Natural killer cell (primary cell): ENCODE measurements at places on chromosomes 7 and 10. TPM values are rescaled to one million over a fixed set of nuclear protein-coding genes. Genes with fewer than 3 reads are reported as not detected.
A peak's percentile ranks its signal among the peaks of the same experiment; 100 is the strongest.

- DNase-seq = no peak
Measured at GRCh38 chr7:112444505-112444904, 5.8 kb upstream of the IFRD1 start.

- DNase-seq = no peak
Measured at GRCh38 chr7:34831436-34831835, 173.4 kb downstream of the NPSR1 start.

DNA sequence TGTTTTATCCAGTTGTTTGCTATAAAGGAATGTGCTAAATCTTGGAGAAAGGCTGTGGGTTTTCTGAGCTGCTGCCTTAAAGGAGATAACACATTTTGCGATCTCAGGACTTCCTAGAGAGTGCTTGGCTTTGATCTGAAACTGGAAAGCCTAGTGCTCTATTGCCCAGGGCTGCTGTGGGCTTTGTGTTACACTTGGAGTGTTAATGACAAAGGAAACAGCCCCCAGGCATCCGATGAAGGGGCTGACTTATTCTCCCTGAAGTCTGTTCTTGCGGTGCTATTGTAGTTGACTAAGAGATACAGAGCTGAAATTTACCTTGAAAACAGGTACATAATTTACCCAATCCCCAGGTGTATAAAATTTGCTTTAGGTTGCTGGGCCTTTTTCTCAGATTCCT is 74.5 kb downstream of the SND1 start:
- no peak for DNase-seq

DNA sequence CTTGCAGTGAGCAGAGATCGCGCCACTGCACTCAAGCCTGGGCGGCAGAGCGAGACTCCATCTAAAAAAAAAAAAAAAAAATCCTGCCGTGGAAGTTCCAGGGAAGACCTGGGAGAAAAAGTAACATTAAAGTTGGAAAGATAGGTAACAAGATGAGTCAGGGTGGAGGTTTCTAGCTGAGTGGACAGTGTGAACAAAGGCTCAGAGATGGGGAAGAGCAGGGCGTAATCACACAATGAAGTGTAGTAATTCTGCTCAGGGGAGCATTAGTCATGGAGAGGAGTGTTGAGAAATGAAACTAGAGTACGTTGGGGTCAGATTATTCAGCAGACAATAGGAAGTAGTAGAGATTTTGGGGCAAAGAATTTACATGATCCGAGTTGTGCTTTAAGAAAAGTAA is 21.6 kb upstream of the WASL start:
- DNase-seq = peak; percentile 25

GRCh38 chr10:30999070-30999712 is 32.5 kb downstream of the ZNF438 start:
- DNase-seq = peak; percentile 36

- DNase-seq = peak; percentile 36
Measured at GRCh38 chr10:116147147-116147905, 125.7 kb downstream of the GFRA1 start.

DNA sequence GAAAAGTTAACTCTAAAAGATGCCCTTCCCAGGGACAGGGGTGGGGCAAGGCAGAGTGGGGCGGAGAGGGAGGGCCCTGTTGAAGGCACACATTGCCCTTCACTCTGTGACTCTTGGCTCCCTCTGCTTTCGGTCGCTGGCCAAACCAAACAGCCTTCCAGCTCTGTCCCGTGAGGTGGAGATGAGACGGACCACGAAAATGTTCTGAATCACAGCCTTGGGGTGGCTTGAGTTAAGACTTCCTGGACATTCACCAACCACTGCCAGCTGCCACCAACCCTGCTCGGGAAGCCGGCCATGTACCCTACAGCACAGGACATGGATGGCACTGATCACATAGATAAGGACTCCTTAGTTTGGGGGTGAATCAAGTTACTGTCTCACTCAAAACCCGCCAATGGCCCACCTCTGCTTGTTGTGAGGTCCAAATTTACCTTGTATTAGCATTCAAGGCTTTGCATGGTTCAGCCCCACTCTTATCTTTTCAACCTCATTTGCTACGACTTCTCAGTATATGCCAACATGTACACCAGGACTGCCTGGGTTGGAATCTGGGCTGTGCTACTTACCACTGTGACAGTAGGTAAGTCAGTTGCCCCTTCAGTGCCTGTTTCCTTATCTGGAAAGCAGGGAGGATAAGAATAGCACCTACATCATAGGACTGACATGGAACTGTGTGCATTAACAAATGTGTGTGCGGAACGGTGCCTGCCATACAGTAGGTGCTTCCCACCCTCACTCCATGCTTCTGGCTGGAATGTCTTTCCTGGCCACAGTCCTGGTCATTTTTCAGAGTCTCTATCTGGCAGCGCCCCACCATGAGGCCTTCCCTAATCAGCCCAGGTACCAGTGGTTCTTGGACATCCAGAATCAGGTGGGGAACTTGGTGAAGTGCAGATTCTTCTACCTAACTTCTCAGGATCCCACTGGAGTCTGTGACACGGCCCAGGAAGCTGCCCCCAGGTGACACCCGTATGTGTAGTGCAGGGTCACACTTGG is 28.0 kb downstream of the ITPRIP start:
- DNase-seq = peak; percentile 14

DNA sequence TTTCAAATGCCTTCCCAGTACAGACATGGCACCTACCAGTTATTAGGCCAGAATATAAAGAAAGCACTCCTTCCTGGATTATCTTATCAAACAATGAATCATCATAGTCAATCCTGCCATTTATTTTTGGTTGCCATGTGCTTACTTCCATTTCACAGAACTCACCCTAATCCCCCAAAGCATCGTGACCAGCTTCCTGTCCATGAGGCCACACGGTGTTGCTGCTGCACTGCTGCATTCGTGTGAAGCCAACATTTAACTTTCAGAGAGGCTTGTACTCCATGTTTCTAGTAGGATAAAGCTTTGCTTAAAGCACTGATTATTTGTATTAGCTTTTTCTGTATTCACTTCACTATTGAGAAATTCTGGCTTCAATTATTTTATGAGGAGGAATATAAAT is 14.4 kb downstream of the COL28A1 start:
- no peak for DNase-seq

- no peak for DNase-seq
Measured at GRCh38 chr10:57921140-57921539, 346.6 kb downstream of the IPMK start.

GRCh38 chr7:95609277-95609971 is 13.1 kb upstream of the PDK4 start:
- DNase-seq = no peak

DNA sequence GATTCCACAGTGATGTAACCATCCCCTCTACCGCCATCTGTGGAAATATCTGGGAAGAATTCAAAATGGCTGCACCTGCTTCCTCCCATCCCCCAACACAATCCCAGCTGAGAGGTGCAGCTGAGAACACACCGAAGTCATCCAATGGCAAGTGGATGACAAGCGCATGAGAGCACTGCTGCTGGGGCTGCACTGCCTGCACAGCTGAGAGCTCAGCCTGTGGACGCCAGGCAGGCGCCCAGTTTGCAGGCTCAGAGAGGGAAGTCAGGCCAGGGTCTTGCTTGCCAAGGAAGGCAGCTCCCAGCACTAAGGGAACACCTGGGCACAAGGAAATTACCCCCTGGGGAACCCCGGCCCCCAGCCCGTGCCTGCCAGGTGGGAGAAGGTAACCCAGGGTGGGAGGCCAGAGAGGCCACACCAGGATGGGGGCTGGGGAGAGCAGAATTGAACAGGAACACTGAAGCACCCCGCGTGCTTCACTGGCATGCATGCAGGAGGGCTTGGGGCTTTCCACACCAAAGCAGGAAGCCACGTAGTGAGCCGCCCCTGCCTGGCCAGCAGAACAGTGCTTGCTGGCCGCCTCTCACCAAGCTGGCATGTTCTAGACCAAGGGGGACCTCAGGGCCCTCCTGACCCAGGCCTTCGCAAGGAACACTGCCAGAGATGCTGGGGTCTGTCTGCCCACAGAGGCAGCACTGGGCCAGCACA is 46.2 kb downstream of the FAM53B start:
- DNase-seq = peak; percentile 83

- DNase-seq = no peak
Measured at GRCh38 chr7:77461842-77462241, 45.7 kb upstream of the GSAP start.

DNA sequence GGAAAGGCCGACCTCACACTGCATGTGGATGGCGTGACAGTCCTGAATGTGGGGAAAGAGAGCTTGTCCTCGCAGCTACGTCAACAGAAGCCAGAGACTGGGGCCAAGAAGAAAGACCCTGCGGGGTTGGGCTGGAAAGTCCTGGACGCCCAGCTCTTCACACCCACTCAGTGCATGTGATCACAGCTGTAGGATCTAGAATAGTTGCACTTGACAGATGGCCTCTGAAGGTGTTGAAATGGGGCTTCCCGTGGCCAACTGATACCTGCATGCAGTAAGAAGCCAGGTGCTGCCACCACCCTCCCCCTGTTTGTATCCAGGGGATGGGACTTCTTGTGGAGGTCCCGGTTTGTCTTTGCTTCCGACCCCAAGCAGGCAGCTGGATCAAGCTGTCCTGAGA is 34.1 kb upstream of the OCM2 start:
- DNase-seq = no peak

- no peak for DNase-seq
Measured at GRCh38 chr7:44922351-44922694, 37.0 kb upstream of the PURB start.

- no peak for DNase-seq
Measured at GRCh38 chr7:151251689-151252560, 3.4 kb upstream of the SMARCD3 start.

DNA sequence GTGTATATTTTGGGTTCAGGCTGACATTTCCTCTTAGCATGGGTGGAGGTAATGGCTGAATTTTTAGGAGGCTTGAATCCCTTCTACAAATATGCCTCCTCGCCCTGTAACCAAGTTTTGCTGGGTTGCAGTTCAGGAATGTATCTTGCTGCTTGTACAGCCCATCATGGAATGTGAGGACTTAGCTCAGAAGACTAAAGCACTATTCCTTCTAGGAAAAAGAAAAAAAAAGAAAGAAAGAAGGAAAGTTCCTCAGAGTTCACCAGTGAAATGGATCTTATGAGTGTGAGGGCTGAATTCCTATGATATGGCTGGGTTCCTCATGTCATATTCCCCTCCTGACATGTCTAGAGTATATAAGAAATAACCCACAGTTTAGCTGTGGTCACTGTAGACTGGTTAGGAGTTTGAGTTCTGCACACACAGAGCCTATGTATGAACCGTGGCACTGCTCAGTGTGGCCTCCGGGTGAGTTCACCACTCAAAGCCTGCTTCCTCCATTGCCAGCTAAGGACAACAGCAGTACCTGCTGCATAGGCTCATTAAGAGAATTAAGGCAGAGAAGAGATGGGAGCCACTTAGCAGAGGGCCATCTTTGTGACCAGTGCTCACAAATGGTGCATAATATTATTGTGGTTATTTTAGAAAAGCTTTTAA is 114.0 kb downstream of the TACC2 start:
- DNase-seq = no peak

GRCh38 chr7:157831143-157831905 is 494.5 kb downstream of the DNAJB6 start:
- DNase-seq = no peak

DNA sequence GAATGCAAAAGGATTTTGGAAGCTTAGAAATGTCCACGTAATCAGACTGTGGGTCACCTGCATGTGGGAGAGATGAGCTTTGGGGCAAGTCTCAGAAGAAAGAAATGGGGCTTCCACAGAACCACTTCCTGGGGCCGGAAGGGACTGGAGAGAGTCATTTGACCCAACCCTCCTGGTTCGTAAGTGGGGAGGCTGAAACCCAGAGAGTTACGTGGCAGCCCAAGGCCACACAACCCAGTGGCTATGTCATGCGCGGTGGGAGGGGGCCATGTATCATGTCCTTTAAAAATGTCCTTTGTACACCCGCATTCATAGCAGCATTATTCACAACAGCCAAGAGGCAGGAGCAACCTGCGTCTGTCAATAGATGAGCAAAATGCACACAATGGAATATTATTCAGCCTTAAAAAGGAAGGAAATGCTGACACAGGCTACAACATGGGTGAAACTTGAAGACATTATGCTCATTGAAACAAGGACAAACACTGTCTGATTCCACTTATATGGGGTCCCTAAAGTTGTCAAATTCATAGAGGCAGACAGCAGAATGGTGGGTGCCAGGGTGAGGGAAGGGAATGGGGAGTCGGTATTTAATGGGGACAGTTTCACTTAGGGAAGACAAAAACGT is 15.1 kb downstream of the CAMK2B start:
- DNase-seq = no peak

DNA sequence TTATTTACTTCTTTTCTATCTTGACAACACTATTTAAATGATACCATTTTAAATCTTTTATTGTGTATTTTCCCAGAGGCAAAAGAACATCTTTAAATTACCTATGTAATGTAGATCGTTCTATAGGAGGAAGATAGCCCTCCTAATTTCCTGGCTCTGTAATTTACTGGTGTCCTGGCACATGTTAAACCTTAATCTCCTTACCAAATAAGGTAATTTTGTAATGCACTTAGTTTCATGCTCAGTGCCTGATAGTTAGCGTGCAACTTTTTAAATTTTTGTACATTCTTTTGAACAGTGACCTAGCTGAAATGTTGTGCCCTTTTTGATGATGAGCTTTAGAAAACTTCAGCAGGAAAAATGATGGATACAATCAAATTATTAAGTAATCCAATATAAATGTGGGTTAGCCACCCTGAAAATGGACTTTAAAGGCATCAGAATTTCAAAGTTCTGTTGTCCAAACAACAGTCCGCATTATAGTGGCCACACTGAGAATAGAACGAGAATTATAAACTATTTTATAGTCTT is 81.4 kb downstream of the ABCB5 start:
- no peak for DNase-seq

- DNase-seq = no peak
Measured at GRCh38 chr10:3135006-3135405, 37.6 kb downstream of the PITRM1 start.

DNA sequence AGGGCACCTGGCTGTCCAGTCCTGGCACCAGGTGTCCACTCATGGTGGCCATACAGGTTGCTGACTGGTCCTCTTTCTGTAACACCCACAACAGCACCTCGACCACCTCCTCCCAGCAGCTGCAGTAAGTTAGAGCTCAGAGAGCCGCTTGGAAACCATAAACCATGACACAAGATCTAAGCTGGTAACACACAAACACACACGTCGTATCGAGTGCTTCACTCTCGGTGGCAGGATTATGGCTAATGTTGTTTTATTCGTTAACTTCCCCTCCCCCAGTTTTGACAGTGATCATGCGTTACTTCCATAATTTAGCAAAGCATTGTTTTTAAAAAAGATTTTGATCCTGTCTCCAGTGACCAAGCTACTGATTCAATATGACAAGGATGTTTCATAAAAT is 59.7 kb downstream of the CAMK2B start:
- DNase-seq = no peak

- no peak for DNase-seq
Measured at GRCh38 chr10:824497-824896, 107.0 kb downstream of the LARP4B start.

GRCh38 chr7:115676080-115676479 is 354.5 kb downstream of the TFEC start:
- no peak for DNase-seq

- no peak for DNase-seq
Measured at GRCh38 chr7:116952635-116953371, 498 bp upstream of the ST7 start.

- DNase-seq = no peak
Measured at GRCh38 chr10:78438907-78439809, 405.5 kb downstream of the RPS24 start.

- DNase-seq = peak; percentile 38
Measured at GRCh38 chr10:62853710-62854109, 37.5 kb upstream of the EGR2 start.

CPEB3 gene
- total RNA-seq = 6.9 TPM

ANKRD30A gene
- total RNA-seq = not detected

GPNMB gene
- not detected for total RNA-seq

CFAP70 gene
- total RNA-seq = 2.9 TPM

PLAC9 gene
- total RNA-seq = not detected

APBB1IP gene
- 100 TPM for total RNA-seq

NANOS1 gene
- 0.09 TPM for total RNA-seq

NAPEPLD gene
- 5.3 TPM for total RNA-seq

HTR7 gene
- total RNA-seq = not detected
